ENCODE measurements at places on chromosomes 7 and 10. TPM values are rescaled to one million over a fixed set of nuclear protein-coding genes. Genes with fewer than 3 reads are reported as not detected.
A peak's percentile ranks its signal among the peaks of the same experiment; 100 is the strongest.

DNA sequence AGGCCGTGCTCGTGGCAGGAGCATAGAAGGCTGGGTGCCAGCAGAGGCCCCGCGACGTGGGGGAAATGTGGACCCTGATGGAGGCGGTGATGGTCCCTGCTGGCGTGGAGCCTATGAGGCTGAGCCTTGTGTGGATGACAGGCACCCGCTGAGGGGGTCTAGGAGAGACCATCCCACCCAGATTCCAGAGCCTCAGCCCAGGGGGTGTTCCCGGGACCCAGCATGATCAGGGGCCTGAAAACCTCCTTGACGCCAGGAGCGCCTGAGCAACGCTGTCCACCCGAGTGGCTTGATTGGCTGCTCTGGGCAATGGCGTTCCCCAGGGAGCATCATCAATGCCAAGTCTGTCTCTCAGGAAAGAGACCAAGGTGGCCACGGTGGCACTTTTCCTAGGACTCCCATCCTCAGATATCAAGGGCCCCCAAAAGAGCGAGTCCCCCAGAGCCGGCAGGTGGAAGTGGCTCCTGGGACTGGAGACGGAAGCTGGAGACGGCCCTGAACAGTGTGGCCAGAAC, 61.1 kb downstream of the PWWP2B start:
- no peak for DNase-seq

Gene PVRIG
- not detected for total RNA-seq

Gene CFAP43
- not detected for total RNA-seq

GRCh38 chr10:58937423-58937822, 239.0 kb upstream of the PHYHIPL start:
- DNase-seq = peak; percentile 40

- DNase-seq = peak; percentile 46
Measured at GRCh38 chr7:32088451-32088881, 18.3 kb upstream of the PDE1C start.

DNA sequence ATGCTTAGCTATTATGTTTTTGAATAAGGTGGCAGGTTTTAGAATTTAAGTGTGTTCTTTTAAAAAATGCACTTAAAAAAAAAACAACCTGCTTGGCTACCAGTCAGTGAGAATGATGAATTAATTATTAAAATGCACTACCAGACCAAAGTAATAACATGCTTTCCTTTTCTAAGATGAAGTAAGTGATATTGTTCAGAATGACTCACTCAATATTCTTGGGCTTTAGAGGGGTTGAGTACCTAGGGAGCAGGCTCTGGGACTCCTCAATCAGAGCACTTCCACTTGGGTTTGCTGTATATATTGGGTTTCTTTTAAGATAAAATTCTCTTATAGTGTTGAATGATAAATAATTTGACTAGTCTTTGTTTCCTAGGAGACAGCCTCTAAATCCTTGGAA, 8.6 kb downstream of the STAM start:
- DNase-seq = no peak

GRCh38 chr10:54702583-54703485, 98.2 kb downstream of the PCDH15 start:
- DNase-seq = no peak

Gene REPIN1
- total RNA-seq = 116 TPM

- no peak for DNase-seq
Measured at GRCh38 chr7:137633133-137633532, 213.6 kb downstream of the DGKI start.

- DNase-seq = peak; percentile 16
Measured at GRCh38 chr7:2185715-2186114, 47.0 kb downstream of the MAD1L1 start.

DNA sequence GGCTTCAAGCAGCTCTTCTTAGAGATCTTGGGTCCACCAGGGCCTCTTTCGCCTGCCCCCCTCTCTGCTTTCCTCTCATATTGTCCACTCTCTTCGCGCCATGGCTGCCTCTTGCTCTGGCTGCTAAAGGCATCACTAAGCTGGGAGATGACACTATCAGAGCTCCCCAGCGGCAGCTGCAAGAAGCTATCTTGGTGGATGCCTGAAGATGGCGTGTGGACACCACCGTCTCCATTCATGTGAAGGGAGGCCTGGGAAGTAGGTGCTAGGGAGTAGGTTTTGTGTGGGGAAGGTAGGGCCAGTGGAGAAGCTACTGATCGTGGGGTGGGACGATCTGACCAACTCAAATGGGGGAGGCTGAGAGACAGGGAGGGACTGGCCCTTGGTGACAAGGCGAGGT, 45.9 kb upstream of the PDLIM1 start:
- DNase-seq = no peak

Gene TCF7L2
- total RNA-seq = 9.4 TPM

DNA sequence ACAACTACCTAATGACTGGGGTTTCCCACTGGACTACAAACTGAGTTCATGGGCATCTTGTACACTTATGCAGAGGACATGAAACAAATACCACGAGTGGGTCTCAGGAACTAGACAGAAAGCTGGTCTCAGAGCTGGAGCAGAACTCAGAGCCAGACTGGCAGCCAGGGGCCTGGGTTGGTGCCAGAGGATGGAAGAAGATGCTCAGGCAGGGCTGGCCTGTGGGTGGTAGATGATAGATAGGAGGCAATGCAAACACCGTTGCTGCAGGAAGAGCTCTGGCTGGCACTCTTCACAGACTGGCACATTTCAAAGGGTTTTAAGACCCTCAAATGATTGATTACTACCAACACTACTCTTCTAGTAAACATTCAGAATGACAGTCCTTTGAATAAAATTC, 28.8 kb downstream of the ENO4 start:
- no peak for DNase-seq

DNA sequence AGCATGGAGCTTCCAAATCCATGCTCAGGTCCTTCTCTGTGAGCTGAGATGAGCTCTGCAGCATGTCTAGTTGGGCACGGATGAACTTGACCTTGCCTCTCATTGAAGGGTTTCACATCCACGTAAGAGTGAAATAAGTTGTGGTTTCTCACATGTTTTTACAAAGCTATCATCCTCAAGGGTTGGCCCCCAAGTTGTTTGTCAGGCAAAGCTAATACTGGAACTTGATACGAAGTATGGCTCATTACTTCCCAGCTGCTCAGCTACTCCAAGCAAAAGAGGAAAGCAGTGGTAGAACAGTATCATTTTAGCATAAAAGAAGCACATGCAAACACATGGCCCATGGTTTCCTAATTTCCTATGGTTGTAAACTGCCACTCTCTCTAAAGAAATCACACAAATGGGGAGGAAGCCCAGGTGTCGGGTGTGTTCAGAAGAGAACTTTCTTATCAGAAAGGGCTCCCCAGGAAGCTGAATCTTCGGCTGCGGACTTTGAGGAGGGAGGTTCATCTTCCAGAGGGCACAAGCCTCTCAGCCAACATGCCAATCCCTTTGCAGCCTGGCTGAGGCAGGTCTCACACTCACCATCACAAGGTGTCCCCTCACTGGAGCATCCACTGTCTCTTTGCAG, 45.3 kb downstream of the PDLIM1 start:
- DNase-seq = no peak

DNA sequence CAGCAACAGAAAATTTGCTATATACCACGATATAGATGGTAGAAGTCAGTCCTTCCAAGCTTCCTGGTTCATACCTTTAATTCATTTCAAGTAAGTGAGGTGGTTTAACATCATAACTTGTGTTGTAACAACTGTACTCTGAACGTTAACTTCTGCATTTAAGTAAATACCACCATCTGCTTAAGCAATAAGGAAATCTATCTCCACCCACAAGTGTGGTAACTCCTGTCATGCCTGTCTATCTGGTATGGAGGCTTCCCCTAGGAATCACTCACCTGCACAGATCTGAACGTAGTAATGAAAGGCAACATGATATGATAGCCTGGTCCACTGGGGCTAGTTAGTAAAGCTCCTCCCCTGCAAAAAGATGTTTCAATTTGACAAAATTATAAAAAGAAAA, 2.3 kb downstream of the ERLIN1 start:
- no peak for DNase-seq

DNA sequence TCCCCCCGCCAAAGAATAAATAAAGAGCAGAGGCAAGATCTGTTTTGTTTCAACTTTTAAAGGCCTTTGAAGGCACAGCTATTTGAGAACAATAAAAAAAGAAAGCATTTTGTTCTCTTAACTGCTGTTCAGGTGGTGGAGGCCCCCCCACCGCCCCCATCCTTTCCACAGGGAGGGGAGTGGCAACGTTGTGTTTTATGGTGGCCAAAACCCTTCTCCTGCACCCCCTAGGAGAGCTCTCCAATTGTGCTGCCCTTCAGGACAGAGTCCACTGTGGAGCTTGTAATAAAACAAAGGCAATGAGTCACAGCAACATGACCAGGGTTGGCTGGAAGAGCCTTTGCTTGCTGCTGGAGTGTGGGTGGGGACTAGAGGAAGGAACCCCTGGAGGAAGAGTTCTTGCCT, 987.9 kb downstream of the KCNMA1 start:
- no peak for DNase-seq

DNA sequence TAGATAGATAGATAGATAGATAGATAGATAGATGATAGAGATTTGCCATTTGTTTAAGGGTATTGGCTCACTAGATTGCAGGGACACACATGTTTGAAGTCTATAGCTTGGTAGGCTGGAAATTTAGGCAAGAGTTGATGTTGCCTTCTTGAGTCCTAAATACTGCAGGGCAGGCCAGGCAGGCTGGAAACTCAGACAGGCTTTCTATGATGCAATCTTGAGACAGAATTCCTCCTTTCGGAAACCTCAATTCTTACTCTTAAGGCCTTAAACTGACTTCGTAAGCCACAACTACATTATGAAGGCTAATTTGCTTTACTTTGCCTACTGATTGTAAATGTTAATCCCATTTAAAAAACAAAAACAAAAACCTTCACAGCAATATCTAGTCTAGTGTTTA, 322.9 kb upstream of the AKR1E2 start:
- DNase-seq = no peak

DNA sequence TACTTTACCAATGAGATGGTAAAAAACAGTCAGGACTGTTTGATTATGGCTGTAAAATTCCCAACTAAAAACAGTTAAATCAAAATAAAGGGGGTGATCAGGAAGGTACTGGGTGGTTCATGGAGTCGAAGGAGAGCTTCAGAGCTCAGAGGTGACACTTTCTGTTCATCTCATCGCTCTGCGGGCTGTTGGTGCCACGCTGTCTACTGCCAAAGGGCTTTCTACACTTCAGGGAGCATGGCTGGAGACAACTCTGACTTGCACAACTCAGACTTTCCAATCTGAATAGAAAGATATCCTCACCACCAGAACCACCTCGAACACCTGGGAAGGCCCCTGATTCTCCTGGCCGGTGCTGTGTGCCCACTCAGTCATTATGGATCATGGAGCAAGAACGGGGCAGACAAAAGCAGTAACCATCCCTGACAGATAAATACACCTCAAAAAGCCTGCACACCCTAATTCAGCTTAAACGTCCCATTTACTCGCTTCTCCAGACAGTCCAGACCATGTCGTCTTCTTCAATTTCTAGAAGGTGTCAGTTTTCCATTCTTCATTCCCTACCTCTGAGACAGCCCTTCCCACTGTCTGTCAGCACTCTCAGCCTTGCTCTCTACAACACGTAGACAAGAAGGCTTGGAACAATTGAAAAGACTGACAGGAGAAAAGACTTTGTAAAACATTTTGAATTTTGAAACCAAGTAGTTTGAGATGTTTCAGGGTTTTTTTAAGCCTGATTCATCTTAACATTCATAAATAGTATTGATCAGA, 348.7 kb upstream of the NFE2L3 start:
- DNase-seq = no peak

DNA sequence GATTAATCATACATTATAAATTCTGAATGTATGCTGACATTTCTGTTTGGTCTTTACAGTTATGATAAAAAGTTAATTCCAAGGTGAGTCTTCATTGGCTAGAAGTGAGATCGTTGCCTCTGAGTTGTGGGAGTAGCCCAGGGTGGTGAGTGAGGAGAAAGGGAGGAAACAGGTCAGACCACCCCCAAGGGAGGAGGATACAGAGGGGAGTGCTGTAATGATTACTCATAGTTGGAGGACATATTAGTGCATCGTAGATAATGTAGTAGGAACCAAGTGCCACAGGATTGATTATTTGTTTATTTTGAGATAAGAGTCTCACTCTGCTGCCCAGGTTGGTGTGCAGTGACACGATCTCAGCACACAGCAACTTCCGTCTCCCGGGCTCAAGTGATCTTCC, 672.2 kb downstream of the INHBA start:
- DNase-seq = no peak

- DNase-seq = peak; percentile 77
Measured at GRCh38 chr7:45709168-45710042, 135.2 kb downstream of the ADCY1 start.

DNA sequence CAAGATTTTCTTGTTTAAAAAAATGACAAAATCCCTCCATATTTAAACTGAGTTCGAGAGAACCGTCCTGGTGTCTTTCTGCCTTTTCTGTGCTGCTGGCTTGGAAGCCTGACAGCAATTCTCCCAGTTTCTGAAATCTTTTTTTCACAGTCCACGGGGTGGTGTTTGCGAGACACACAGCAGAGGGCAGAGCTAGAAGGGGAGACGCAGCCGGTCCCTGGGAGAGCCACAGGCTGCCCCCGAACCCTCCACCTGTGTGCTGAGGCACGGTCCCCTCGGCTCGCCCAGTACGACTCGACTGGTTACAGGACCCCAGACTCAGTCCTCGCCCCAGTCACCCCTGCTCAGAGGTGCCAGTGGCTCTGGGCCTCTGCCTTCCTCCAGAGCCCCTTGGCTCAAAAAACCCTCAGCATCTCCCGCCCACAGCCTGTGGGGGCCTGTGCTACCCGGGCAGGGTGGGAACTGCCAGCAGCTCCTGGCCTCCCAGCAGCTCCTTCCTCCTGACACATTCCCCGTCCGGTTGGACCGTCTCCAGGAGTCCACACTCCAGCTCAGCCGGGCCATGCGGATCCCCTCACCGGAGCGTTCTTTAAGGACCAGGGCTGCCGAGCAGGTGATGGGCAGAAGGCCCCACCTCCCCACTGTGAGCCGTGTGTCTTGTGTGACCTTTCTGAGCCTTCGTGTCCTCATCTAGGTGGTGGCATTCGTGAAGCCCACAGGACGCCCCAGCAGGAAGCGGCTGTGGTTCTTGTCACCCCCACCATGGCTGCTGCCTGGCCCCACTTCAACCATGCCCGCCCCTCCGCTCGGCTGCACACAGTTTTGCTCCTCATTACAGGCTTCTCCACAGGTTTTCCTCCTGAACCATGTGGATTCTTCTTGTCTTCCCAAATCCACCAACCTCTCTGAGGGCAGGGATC, 52.3 kb upstream of the EN2 start:
- DNase-seq = peak; percentile 35

- DNase-seq = no peak
Measured at GRCh38 chr7:73314271-73314670, 5.6 kb upstream of the NSUN5 start.

- DNase-seq = no peak
Measured at GRCh38 chr10:22537810-22538209, 176.6 kb downstream of the PIP4K2A start.

Gene SPDYE8
- not detected for total RNA-seq

Gene CCL26
- total RNA-seq = not detected

- no peak for DNase-seq
Measured at GRCh38 chr10:119517235-119518141, 25.0 kb downstream of the RGS10 start.

DNA sequence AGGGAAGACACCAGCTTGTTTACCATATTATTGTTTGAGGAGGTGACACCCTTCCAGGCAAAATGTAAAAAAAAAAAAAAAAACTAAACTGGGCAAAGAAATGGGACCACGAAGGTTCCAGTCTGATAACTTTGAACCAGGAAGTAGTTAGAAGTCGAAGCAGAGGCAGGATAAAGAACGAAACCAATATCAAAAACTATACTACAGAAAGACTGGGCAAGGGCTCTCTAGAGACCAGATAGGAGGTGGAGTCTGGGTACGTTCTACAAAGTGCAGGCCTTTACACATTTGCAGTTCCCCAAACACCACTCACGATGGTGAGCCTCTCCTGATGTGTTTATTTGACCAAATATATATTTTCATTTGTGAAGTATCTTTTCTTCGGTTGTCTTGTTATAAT, 125.7 kb upstream of the CDK1 start:
- no peak for DNase-seq

Data from Right ventricle myocardium superior (tissue), 1 donor.